ENCODE measurements at places on chromosomes 4 and X. TPM values are rescaled to one million over a fixed set of nuclear protein-coding genes. Genes with fewer than 3 reads are reported as not detected.

NAP1L5 gene
- total RNA-seq: 3.8 TPM

RFC1 gene
- 60.7 TPM for total RNA-seq

PDZD4 gene
- total RNA-seq: 0.61 TPM

PLAC1 gene
- total RNA-seq: 0.24 TPM

DNA sequence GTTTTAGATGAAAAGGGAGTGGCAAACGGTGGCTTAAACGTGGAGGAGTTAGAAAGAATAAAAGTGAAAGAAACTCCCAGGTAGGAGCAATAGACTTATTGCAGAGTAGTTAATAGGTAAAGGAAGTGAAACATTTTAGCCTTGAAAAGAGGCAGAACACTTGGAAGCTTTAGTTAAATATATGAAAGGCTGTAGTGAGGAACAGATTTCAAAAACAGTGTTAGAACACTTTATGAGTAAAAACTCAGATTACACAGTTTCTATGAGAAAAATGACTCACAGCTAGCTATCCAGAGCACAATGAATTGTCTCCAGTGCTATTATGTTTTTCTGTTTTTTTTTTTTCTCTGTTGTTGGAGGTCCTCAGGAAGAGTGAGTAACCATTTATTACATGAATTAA, 45.8 kb downstream of the TACR3 start:
- no peak for DNase-seq

- DNase-seq: no peak
These were observed 221.3 kb downstream of the ANTXR2 start for GRCh38 chr4:79851625-79852304.

- DNase-seq: no peak
These were observed 126.6 kb downstream of the HNRNPD start for GRCh38 chr4:82247171-82247570.

DNA sequence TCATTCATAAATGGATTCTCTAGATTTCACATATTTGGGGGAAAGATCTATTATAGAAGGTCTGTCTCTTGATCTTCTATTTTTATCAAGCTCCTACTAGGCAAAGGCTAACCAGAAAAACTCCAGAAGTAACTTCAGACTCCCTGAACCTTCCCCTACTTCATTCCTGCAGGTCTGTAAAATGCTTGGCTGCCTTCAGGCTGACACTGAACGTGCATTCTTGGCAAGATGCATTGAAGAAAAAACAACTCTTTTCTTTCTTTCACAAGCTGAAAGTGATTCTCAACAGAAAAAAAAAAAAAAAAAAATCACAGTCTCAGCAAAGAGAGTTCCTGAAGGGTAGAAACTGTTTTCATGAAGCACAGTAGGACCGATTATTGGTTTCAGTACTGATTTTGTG, 12.7 kb downstream of the OPHN1 start:
- no peak for DNase-seq

GRCh38 chrX:53511322-53511721, 77.2 kb upstream of the HSD17B10 start:
- no peak for DNase-seq

DNA sequence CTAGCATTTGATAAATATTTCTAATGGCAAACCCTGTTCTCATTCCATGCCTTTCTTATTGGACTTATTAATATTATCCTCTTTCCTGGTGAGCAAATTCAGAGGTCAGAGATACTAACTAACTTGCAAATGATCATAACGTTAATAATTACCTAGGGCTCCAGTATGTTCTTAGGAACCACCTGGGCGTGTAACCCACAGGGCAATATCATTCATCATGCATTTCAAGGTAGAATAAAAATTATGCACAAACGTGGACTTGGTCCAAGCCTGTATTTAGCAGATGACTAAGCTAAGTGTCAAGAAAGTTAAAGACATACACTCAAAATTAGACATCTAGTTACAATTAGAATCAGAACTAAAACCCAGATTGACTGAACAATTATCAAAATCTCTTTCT, 850.1 kb downstream of the TRIML1 start:
- DNase-seq: no peak

DNA sequence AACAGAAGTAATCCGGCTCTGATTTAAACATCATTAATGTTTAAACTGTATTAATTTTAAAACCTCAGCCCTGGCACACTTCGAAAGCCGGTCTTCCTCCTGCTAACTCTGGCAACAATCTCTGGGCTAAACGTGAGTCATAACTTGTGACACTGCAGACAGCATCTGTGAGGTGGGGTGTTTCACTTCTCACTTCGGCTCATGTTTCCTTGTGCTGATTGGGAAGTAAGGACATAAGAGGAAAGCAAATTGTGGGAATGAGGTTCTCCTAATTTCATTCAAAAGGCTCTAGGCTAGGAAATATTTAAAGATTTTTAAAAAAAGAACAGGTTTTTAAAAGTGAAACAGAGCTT, 139.9 kb upstream of the USP9X start:
- no peak for DNase-seq

DNA sequence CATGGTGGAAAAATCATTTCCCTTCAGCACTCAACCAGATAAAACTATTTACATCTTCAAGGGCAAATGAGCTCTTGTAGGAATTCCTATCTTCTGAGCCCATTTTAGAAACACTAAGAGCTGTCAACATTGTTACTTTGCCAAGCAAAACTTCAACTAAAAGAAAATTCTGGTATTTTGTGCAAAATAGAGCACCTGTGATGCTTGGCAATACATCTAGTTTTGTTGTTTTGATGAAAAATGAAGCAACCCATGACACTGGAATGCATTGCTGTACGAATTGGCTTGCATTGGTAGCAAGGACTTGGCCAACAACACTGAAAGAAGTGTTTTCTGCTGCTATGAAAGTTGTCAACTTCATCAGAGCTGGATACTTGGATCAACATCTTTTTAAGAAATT, 194.4 kb downstream of the COX18 start:
- DNase-seq: no peak

GRCh38 chrX:106897259-106897658, 5.9 kb downstream of the RIPPLY1 start:
- DNase-seq: no peak

- no peak for DNase-seq
These were observed 5.0 kb downstream of the GPR78 start for GRCh38 chr4:8585186-8585585.

- no peak for DNase-seq
These were observed 9.1 kb upstream of the GTPBP6 start for GRCh38 chrX:327660-328126.

DNA sequence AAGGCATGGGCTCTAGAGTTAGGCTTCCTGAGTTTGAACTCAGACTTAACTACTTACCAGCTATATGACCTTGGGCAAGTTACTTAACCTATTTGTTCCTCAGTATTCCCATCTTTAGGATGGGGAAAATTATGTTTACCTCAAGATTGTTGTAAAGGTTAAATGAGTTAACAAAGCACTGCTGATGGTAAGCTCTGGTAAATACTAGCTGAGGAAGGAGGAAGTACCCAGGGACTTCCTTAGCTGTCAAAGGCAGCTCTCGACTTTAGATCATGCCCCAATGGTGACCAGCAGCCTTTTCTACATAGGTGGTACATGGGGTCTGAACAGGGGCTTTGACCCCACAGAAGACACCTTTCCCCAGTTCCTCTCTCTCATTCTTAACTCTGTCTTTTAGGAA, 20.1 kb downstream of the ATP7A start:
- no peak for DNase-seq

- no peak for DNase-seq
These were observed 492.1 kb downstream of the INPP4B start for GRCh38 chr4:142354041-142354440.

- DNase-seq: no peak
These were observed 144.2 kb upstream of the RAPGEF2 start for GRCh38 chr4:158958489-158959270.

DNA sequence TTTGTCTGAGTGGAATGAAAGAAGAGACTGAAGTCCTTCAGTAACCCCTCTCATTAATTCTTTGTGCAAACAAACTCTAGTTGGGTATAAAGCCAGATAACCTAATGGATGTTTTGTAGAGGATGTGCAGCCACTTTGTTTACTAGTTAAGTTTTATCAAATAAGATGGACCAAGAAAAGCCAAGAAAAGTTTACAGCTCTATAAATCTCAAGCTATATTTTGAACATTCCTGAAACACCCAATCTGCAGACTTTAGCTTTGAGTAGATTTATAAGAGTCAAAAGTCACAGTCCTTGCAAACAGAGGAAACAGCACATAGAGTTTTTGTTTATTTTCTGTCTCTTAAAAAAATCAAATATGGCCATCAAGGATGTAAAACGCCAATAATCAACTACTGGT, 452.9 kb downstream of the SPRY1 start:
- DNase-seq: no peak

- no peak for DNase-seq
These were observed 33.6 kb upstream of the TBC1D9 start for GRCh38 chr4:140789759-140790158.

- DNase-seq: no peak
These were observed 39.8 kb downstream of the AFF1 start for GRCh38 chr4:86974551-86974994.

- DNase-seq: no peak
These were observed 43.4 kb downstream of the TXK start for GRCh38 chr4:48090621-48091020.

GRCh38 chr4:81747242-81747930, 275.7 kb upstream of the RASGEF1B start:
- no peak for DNase-seq

DNA sequence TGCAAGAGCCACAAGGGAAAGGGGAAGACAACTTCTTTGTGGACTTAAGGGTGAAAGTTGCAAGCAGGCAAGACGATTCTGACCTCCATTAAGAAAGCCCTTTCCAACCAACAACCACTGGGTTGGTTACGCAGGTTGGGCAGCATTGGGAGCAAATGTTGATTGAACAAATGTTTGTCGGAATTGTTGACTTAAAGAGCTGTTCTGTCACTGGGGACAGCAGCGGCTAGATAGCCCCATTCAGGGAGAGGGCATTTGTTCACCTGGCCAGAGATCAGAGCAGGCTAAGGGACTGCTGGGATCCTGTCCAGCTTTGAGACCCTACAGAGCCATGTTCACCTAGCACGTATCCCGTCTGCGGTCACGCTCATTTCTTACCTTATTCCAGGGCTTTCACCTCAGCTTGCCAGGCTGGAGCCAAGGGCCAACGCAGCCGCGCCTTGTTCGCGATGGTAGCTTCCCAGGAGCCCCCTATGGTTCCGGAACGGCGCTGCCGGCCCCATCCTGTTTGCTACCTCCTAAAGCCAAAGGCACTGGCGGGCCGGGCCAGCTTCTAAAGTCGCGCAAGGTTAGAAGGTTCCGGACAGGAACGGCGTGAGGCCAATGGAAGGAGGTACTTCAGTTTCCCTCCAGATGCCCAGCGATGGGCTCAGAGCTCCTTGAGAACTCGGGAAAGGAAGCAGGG, 24.6 kb downstream of the F9 start:
- DNase-seq: no peak

- DNase-seq: no peak
These were observed 16.2 kb upstream of the DSPP start for GRCh38 chr4:87592124-87592523.

DNA sequence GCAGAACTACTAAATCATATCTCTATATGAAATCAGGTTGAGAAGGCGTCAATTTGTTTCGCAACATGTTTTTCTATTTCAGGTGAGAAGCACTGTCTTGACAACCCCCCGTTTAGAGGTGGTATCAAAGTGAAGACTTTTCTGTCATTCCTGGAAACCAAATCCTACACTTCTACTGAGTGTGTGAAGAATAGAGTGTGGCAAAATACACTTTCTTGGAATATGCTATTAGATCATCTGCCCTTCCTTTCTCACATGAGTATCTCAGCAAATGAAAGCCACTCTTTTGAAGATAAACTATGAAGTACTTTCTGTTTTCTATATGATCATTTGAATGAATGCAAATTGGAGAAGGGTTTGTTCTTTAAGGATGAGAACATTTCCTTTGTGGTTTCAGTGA, 174.0 kb upstream of the FMR1 start:
- no peak for DNase-seq

DNA sequence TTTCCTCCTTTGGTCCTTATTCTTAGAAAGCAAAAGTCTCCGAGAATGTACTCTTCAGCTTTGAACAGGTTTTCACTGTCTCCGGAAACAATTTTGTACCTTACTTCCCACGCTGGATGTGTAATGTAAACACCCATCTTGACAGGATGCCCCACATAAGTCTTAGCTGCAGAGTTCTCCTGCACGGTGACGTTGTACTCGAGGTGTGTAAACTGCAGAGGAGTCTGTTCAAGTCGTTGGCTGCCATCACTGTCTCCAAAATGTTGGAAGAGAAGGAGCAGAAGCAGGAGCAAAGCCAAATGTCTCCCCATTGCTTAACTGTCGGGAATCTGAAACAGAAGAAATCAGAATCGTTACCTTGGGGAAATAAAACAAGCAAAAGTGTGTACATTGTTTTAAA, 14.1 kb downstream of the FAT1 start:
- no peak for DNase-seq

GRCh38 chr4:78707268-78707667, 68.9 kb upstream of the BMP2K start:
- no peak for DNase-seq

- no peak for DNase-seq
These were observed 38.8 kb upstream of the CAPN6 start for GRCh38 chrX:111309083-111309482.

DNA sequence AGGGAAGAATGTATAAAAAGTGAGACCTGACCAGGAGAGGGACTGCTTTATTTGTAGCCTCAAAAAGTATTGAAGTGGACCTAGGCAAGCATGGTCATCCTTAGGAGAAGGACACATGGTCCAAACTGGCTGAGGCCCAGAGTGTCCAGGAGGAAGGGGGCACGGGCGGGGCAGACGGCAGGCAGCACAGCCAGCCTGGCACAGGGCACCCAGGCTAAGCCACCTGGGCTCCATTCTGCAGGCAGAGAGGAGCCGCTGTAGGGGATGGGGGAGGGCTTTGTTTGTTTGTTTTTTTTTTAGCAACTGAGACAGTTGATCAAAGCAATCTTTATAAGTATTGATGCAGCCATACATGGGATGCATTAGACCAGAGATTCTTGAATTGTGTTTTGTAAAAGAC, 188.6 kb downstream of the PRDM5 start:
- DNase-seq: no peak

DNA sequence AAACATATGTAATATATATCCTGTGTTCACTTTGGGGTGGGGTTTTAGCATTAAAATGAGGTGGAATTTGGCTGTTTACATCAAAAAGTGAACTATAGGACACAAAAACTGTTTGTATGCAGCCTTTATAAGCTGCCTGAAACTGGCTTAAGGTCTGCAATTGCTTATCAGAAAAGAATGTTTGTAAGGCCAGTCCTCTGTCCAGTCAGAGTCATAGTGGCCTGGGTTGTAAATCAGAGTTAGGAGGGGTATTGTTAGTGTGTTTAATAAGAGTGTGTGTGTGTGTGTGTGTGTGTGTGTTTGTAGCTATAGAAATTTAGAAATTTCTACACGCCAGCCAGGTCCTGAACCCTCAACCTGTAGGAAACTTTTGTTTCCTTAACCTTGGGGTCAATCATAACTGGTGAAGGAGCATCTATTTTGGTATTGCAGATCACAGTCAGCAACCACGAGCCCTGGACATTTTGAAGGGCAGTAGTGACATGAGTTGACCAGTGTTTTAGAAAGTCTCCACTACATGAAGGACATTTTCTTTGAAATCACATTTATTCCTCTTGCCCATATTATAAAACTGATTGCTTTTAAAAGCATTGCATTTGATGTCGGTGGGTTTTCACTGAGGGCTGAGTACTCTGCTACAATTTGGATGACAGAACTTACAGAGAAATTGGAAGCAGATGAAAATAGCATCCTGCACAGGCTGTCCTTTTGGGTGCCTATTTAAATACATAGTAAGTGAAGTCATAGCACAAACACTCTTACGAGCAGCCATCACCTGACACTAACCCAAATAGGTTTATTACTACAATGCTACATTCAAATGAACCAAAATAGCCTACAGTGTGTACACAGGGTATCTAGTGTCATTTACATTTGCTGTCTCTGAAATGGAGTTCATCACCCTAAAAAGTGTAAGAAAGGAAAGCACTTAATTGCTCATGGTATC, 11.2 kb upstream of the TMEM154 start:
- no peak for DNase-seq

Measured in thymus (tissue), 14 donors.